ENCODE measurements at places on chromosomes 3 and 15. TPM values are rescaled to one million over a fixed set of nuclear protein-coding genes. Genes with fewer than 3 reads are reported as not detected.

- no peak for DNase-seq
Measured at GRCh38 chr3:46947546-46947901, 29.0 kb downstream of the CCDC12 start.

GRCh38 chr3:30438126-30438525 is 168.3 kb upstream of the TGFBR2 start:
- DNase-seq, result no peak

GRCh38 chr15:36886191-36886590 is 214.2 kb downstream of the MEIS2 start:
- DNase-seq, result no peak

DNA sequence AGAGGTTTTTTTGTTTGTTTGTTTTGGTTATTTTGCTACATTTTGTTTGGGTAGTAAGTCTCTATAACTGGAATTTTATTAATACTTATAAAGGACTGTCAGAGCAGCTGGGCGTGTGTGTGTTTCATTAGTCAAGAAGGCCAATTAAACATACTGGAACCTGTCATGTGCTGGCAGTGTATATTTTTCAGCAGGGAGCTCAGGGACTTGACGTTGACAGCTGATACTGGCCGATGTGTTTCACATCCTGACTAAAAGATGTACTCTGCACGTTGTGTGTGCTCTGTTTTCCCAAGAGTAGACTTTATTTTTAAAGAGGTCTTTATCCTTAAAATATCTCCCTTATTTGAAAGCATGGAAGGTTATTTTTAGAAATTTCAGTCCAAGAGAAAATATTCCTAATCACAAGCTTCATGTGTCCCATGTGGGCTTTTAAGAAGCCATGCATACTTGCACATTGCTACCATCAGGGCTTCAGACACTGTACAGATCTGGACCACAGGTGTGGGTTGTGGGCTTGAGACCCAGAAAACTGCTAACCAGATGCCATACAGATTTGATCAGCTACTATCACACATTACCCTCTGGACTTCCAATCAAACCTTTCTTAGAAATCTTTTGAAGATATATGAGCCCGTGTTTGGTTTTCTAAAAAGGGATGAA is 135.9 kb downstream of the FEZF2 start:
- DNase-seq, result no peak

DNA sequence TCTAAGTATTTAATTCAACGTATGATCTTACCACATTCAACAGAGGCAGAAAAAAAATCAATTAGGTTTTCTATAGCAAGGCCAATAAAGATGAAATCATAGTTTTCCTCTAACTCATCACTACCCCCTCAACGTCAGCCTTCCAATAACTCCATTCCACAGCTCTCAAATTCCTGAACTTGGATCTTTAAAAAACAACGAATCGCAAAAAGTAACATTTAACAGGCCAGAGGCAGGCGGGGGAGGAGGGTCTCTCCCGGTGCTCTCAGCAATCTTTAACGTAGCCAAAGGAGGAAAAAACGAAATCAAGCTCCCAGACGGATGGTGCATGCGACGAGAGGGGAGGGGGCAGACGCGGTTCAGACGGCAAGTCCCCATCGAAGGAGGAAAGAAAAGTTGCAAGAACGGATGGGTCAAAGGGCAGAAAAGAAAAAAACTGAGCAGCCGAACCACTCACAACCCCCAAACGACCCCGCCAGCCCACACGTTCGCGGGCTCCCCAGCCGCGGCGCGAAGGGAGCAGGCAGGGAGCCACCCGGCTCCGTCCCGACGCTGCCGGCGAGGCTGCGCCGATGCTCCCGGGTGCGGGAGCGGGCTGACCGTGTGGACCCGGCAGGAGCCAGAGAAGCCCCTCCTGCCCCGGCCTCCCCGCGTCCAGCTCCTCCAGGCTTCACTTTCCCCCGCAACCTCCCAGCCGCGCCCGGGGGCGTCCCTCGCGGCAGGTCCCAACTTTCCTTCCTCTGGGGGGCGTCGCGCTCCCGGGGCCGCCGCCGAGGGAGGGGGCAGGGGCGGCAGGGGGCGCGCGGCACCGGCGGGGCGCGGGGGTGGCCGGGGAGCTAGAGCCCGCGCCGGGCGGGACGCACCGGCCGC is 703 bp downstream of the PEAK1 start:
- DNase-seq, result no peak

DNA sequence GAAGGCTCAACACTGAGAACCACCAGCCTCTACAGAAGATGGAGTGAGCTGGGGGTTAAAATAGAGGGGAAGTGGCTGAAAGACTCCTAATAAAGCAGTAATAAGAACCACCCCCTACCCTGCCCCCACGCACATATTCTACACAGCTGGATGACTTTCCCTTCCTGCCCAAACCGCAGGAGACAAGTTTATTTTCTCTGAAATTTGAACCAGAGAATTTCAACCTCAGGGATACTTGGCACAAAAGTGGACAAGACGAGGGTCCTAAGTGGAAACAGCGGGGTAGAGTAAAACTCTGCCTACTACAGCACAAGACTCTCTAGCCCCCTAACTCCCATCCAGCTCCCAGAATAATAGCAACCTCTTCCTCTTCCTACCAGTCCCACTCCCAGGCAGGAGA is 28.4 kb downstream of the USF3 start:
- no peak for DNase-seq

- DNase-seq, result no peak
Measured at GRCh38 chr15:65583701-65584100, 27.2 kb downstream of the INTS14 start.

DNA sequence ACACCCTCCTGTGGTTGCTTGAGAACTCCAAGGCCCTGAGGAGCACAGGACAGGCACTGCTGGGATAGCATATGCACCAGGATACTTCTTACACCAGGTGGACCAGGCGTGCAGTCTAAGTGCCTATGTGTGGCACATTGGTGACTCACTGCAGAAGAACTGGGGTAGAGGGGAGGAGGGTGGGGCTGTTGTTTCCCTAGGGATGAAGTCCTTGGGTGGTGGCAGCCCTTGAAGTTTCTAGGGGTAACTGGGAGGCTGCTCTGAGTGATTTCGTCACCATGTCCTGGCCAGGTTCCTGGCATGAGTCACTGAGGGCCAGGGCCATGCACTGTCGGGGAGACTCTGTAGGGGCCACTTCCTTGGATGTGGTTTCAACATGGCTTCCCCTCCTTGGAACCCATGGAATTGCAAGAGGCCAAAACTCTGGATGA is 15.9 kb downstream of the MYZAP start:
- no peak for DNase-seq

- no peak for DNase-seq
Measured at GRCh38 chr3:106814231-106814630, 563.0 kb upstream of the CCDC54 start.

DNA sequence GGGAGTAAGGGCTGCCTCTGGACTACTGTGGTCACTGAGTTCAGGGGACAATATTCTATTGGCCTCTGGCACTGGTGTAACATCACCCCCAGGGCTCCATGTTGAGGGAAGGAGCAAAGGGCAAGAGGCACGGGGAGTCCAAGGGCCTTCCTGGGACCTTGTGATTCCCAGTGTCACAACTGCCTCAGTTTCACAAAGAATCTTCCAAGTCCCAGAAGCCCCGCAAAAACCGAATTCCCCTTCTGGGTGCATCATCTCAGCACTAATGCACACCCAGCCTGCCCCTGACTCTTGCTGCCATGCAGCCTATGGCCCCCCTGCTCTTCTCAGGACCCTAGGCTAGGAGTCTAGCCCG is 5.5 kb downstream of the AMOTL2 start:
- DNase-seq, result no peak

SLC9A9 gene
- total RNA-seq, result 30.4 TPM

XCR1 gene
- total RNA-seq, result 0.06 TPM

LXN gene
- 77.1 TPM for total RNA-seq

NPAP1 gene
- not detected for total RNA-seq

TF gene
- 36.5 TPM for total RNA-seq

EPM2AIP1 gene
- total RNA-seq, result 10.0 TPM

Measured in omental fat pad (tissue), 4 donors.